Effector memory CD4-positive, alpha-beta T cell (primary cell): ENCODE measurements at places on chromosomes 5 and 9.

- DNase-seq = no peak
Measured at GRCh38 chr9:5392285-5392684, 45.4 kb downstream of the PLGRKT start.

GRCh38 chr5:152650413-152650812 is 245.3 kb upstream of the NMUR2 start:
- DNase-seq = no peak

DNA sequence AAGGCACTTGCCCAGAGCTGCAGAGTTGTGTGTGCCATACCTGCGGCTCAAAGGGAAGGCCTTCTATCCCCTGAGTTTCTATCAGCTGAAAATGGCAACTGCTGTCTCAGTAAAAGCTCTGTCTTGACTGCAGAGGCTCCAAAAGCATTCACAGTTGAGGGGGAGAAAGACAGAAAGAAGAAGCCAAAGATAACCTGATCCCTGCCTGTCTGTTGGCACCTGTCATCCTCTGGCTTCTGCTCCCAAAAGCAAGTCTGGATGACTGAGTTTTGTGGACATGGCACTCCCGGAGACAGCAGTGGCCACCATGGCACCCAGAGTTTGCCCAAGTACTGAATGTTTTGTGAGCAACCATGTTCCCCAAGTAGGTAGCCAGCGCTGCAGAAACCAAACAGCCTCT is 176.6 kb downstream of the NR3C1 start:
- DNase-seq = no peak

GRCh38 chr9:20823051-20823450 is 139.0 kb downstream of the FOCAD start:
- no peak for DNase-seq

- no peak for DNase-seq
Measured at GRCh38 chr5:174690271-174690670, 34.1 kb upstream of the MSX2 start.
